ENCODE measurements at places on chromosomes 4 and X.

- no peak for DNase-seq
Observed at GRCh38 chr4:115424852-115425251, 311.4 kb upstream of the NDST4 start.

GRCh38 chr4:86955888-86956451 lies 21.2 kb downstream of the AFF1 start:
- no peak for DNase-seq

- DNase-seq = no peak
Observed at GRCh38 chrX:23936180-23936579, 28.4 kb downstream of the CXorf58 start.

- DNase-seq = no peak
Observed at GRCh38 chrX:133373386-133374079, 41.8 kb downstream of the GPC4 start.

- no peak for DNase-seq
Observed at GRCh38 chrX:123807835-123808416, 51.9 kb upstream of the XIAP start.

GRCh38 chrX:24026432-24026831 lies 554 bp downstream of the KLHL15 start:
- DNase-seq = no peak

GRCh38 chr4:156595041-156595440 lies 376.6 kb downstream of the PDGFC start:
- DNase-seq = no peak

DNA sequence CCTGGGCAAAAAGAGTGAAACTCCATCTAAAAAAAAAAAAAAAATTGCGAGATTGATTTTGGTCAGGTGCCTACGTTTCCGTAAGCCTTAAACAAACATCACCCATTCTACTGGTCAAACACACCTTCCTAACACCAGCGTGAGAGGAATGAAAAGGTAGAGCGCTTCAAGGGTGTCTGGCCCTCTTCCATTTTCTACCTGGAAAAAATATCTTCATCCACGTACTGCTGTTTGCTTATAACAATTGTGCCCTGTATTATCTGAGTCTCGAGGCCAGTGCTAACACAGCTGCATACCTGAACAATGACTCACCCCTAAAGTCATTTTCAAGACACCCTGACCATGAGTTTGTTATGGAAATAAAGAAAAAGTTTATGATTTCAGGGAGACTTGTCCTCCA lies 13.9 kb downstream of the TMSB4X start:
- no peak for DNase-seq

DNA sequence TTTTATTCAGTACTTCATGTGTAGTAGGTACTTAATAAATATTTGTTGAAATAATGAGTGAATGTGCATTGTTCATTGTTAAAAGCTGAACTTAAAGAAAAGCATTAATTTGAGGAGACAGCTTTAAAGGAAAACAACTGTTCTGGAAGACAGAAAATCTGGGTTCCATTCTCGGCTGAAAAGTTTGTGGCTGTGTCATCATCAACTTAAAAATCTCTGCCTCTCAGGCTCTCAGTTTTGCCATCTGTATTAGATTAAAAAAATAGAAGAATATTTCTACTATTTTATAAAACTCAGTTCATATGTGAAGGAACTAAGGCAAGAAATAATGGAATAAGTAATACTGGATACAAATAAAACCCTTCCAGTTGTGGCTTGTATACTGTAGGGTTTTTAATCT lies 62.5 kb downstream of the FSTL5 start:
- no peak for DNase-seq

GRCh38 chr4:104896660-104897645 lies 249.7 kb upstream of the TET2 start:
- peak; percentile 5 for DNase-seq

GRCh38 chrX:150587585-150588503 lies 19.4 kb downstream of the MTM1 start:
- no peak for DNase-seq

GRCh38 chr4:6226506-6226905 lies 26.2 kb upstream of the JAKMIP1 start:
- no peak for DNase-seq

DNA sequence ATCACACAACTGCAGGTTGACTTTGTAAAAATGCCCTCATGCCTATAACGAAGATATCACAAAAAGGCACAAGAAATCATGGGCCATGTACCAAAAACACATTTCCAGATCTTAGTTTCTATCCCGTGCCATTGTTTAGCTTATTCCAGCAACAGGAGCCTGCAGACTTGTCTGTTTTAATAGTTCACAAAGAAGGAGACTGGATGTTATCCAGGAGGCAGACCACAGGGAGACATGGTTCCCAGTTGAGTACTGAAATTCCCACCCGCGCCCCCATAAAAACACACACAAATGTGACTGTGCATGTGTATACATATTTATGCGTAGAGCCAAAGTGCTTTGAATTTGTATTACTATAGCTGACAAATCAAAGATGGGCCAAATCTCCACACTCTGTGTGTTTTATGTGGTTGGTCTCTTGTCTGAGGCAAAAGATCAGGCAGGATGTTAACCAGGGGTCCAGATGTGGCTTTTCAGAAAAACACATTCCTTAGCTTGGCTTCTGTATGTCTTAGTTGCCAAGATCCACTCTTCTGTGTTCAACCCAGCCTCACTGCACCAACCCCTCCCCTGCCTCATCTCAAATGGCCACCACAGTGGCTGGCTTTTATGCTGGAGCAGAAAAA lies 469.2 kb upstream of the DIPK2B start:
- DNase-seq = no peak

- DNase-seq = no peak
Observed at GRCh38 chrX:43002526-43003203, 224.7 kb upstream of the PPP1R2C start.

- DNase-seq = no peak
Observed at GRCh38 chr4:107083-107443, 17.2 kb upstream of the ZNF718 start.

GRCh38 chr4:145290955-145291354 lies 110.6 kb upstream of the OTUD4 start:
- DNase-seq = no peak

DNA sequence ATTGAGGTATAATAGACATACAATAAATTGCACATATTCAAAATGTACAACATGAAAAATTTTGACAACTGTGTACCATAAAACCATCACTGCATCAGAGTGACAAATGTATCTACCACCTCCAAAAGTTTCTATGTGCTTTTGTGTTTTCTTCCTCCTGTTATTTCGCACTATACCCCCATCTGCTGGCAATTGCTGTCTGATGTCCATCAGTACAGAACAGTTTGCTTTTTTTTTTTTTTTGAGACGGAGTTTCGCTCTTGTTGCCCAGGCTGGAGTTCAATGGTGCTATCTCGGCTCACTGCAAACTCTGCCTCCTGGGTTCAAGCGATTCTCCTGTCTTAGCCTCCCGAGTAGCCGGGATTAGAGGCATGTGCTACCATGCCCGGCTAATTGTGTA lies 154.3 kb upstream of the GIMD1 start:
- no peak for DNase-seq

- DNase-seq = no peak
Observed at GRCh38 chr4:1405636-1406393, 427 bp downstream of the NKX1-1 start.

- DNase-seq = peak; percentile 5
Observed at GRCh38 chrX:6568031-6568430, 33.1 kb upstream of the VCX3A start.

DNA sequence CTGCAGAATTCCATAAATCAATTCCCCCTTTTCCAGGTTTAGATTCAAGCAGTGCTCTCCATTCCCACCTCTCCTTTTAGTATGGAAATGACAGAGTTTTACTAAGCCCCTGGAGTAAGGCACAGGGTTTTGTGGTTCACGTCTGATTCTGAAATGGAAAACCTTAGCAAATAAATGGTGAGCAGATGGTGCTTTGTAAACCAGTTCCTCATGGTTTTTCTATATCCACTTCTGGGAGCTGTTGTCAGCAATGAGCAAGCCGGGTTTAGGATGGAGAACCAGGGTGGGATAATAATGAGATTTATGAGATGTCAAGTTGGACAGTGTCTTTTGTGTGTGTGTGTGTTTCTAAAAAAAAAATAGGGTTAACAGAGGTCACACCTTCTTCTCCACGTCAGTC lies 113.8 kb upstream of the RBPJ start:
- peak; percentile 31 for DNase-seq

DNA sequence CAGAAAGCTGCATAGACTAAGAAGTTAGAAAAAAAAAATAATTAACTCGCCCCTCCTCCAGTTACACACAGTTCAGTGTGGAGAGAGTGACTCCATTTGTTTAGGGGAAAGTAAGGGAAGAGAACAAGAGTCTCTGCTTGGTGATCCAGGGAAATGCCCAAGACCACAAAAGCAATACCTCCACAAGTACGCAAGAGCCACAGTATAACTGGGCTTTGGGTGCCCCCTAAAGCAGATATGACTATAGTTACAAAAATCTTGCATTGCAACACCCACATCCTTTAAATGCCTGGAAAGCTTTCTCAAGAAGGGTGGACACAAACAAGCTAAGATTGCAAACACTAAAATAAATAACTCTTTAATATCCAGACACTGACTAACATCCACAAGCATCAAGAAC lies 164.2 kb upstream of the NRK start:
- no peak for DNase-seq

DNA sequence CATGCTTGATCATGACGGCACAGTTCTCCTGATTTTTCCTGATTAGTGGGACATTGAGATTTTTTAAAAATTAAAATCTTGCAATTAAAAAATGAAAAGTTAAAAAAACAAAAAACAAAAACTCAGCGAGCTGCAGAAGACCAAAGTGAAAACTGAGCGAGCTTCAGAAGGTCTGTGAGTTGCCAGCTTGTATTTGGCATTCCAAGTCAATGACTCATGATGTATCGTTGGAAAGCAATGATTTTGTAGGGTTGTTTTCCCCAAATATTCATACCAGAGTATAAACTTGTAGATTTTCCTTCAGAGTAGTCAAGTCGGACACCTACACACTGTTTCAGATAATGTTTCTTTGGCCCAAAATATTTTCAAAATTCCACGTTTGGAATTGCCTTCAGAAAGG lies 76.9 kb downstream of the LRRC66 start:
- DNase-seq = no peak

- no peak for DNase-seq
Observed at GRCh38 chr4:83180431-83180968, 66.0 kb upstream of the PLAC8 start.

DNA sequence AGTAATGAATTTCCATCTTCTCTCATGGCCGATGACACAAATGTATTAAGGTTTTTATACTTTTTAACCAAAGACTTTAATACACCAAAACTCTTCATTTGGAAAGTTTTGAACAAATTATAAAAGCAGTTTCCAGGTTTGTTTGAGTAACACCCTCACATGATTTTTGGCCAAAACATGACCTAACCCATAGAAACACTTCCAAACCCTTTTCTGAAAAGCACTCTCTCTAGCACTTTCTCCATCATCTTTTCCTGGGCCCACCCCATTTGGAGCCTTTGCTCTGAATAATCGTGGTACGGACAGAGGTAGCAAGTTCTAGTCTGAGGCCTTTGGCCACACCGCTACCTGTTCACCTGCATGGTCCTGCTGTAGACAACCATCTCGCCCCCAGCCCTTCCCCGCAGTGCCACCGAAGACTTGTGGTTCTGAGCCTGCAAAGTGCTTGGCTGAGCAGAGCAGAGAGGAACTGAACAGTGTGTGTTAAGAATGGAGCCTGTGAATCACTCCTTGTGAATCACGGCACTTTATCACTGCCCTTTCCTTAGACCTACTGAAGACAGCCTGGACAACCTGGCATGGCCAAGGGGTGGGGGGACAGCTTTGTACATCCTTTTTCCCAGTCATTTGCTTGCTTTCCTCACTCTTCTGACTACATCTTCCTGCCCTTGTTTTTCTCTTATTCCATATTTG lies 181.8 kb downstream of the PTTG2 start:
- DNase-seq = no peak

DNA sequence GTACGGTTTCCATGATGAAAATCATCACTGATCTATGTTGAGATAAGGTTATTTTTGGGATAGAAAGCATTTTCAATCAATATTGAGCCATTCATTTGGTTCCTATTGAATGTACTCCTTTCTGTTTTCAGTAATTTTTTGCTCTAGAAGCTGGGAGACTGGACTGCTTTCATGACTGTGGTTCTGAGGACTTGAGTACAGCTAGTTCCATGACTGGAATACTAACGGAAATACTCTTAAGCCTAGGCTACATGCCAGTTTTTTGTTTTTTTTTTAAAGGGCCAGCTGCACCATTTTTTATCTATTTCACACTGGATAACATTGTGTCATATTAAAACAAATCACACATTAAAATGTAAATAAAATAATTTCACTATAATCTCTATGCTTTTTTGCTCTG lies 16.7 kb downstream of the PRR32 start:
- DNase-seq = no peak

- no peak for DNase-seq
Observed at GRCh38 chr4:26252349-26253025, 68.3 kb upstream of the RBPJ start.

DNA sequence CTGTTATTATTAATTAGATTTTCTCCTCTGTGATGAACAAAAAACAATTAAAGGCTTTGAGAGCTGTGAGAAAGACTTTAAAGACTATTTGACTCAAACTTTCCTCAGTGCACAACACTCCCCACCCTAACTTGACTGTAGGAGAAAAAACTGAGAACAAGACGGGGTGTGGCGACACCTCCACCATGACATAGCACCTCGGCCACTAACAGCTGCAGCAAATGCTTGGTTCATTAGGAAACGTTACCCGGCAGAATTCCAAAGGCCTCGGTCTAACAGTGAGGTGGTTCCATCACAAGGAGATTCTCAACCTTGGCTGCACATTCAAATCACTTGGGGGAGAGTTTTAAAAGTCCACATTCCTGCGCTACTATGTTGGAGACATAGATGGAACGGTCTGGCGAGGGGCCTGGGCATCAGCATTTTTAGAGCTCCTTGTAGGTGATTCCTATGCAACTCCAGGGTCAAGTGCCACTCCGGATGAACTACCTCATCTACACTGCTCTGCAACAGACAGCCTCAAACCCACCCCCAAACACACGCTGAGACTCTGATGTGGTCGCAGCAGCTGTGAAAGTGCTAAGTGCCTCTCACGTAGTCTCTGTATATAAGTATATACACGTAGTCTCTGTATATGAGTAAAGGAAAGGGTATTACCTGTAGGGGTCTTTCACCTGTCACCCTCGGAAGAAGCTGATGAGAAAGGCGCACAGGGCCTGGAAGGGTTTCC lies 1.0 kb downstream of the FGFBP2 start:
- no peak for DNase-seq

DNA sequence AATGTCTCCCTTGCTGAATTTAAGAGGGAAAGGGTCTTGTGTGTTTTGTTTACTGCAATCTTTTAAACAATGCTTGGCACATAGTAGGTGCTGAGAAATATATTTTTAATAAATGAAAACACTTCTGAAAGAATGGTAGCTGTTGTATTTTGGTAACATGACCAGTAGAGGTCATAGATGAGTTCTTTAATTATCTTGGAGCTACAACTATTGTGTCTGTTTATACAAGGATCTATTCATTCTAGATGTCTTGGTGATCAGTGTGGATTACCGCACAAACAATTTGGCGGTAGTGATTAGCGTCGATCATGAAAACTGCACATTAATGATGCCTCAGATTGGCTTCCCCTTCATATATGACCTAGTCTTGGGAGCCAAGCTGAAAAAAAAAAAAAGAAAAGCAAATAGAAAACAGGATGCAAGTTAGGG lies 21.4 kb upstream of the SCRG1 start:
- no peak for DNase-seq

- peak; percentile 36 for DNase-seq
Observed at GRCh38 chr4:182806259-182807252, 110.6 kb downstream of the DCTD start.

- DNase-seq = no peak
Observed at GRCh38 chrX:45063319-45064095, 137.2 kb downstream of the DIPK2B start.
